ENCODE measurements at places on chromosomes 2 and 18.

DNA sequence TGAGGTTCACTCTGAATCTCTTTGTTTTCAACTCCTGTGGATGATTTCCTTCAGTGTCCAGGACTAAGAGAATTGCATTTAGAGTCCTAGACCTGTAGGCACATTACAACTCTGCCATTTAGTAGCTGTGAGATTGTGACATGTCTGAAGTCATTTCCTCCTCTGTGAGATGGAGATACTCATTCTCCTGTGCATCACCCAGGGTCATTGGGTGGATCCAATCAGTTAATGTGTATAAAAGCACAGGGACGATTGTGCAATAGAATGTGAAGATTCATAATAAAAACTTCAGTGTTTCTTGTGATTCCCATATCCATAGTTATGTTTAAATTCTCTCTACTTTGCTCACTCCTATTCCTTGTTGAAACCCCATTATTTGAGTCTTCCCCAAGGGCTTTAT is 113.6 kb downstream of the DIS3L2 start:
- DNase-seq: no peak

DNA sequence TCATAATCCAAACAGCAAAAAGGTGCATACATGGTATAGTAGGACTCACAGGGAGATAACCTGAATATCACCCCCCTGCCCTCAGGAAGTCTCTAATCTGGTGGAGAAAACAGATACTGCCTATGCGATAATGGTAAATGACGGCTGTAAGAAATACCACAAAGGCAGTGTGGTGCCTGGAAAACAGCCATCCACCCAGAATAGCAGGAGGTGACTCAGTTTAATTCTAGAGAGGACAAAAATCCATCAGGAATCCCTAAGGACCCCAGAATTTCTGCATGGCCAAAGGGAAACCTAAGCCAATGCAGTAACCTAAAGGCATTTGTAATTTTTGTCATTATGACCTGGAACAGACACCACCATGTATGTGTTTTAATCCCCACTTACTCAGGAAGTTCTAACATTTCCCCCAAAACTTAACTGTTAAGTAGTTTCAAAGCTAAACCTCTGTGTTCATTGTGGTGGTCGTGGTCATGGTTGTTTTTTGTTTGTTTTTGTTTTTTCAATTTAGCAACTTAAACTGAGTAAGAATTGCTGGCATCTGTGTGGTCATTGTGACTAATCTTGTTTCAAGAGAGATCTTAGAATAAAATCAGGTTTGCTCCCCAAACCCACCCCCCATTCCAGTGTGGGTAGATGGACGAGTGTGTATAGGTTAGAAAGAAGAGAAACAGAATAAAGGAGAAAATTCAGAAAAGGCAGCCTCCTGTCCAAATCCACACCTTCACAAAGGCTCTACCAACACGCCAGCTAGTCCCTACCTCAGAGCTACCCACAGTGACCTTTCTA is 121.5 kb upstream of the CDCA7 start:
- no peak for DNase-seq

- DNase-seq: no peak
These were observed 507.9 kb downstream of the ERBB4 start for GRCh38 chr2:212030709-212031108.

- DNase-seq: peak; percentile 50
These were observed 57.8 kb downstream of the C18orf63 start for GRCh38 chr18:74373428-74373827.

DNA sequence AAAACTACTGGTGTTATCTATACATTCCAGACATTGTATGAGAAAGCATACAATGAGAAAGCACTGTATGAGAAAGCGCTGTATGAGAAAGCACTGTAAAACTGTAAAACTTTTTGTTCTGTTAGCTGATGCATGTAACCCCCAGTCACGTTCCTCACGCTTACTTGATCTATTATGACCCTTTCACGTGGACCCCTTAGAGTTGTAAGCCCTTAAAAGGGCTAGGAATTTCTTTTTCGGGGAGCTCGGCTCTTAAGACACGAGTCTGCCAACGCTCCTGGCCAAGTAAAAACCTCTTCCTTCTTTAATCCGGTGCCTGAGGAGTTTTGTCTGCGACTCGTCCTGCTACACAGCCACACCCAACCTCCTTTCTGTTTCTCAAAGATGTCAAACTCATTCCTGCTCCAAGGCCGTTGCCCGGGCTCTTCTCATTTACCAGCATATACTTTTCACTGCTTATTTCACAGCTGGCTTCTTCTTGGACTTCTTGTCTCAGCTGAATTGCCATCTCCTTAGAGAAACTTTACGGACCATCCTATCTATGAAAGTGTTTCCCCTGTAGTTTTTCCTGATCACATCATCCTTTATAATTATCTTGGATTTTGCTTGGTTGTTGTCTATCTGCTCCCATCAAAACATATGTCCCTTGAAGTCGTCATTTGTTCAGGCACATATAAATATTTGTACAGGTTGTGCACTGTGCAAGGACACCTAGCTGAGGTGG is 29.8 kb upstream of the YES1 start:
- no peak for DNase-seq

DNA sequence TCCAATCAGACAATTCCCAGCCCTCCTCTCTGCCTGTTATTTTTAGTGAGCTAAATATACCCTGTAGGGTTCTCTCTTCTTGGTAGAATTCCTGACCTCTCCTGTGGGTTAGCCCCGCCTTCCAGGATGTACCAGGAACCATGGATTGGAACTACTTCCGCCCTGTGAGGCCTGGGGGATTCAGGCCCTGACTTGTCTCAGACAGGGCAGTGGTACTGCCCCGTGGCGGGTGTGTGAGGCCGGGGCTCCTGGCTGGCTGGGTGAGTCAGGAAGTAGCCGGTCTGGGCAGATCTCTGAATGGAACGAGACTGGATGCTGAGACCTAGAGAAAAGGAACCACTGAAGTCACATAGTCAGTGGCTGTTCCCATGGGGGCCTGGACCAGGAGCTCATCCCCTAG is 50.5 kb downstream of the DYSF start:
- DNase-seq: no peak

DNA sequence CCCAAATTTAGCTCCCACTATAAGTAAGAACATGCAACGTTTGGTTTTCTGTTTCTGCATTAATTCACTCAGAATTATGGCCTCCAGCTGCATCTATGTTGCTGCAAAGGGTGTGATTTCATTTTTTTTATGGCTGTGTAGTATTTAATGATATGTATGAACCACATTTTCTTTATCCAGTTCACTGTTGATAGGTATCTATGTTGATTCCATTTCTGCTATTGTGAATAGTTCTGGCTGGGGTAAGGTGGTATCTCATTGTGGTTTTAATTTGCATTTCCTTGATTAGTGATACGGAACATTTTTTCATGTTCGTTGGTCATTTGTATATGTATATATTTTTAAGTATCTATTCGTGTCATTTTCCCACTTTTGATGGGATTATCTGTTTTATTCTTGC is 674.3 kb downstream of the NUP35 start:
- DNase-seq: no peak

GRCh38 chr18:217532-218336 is 50.1 kb downstream of the THOC1 start:
- no peak for DNase-seq

DNA sequence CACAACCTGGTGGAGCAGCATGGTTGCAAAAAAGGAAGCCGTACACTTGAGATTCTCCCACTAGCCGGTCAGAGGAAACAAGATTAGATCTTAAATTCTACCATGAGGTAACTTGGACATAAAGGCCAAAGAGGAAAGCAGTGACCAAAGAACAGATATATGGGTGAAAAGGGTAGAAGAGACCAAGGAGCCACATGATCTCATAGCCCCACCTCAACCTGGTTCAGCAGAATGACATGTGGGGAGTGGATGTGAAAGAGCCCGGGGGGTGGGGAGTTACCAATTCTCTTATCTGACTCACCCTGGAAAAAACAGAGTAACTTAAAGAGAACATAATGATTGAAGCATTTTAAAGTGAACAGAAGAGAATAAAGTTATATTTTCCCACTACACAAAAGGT is 683.0 kb downstream of the DSC3 start:
- no peak for DNase-seq

- DNase-seq: no peak
These were observed 615.8 kb upstream of the SYT4 start for GRCh38 chr18:43893001-43893637.

DNA sequence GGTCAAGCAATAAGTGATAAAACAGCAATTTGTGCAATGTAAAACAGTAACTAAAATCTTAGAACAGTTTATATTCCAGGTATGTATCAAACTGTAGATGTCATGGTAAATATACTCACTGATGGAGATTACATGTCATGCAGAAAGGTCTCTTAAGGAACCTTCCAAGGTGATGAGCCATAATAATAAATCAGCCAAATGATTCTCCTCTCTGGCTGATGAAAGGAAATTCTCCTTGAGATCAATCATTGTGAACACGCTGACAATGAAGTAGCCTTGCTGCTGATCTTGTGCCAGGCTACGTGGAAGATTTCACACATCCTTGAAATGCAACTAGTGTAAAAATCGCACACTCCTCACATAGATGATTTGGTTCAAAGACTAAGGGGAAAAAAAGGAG is 392.5 kb upstream of the CDH7 start:
- DNase-seq: no peak

DNA sequence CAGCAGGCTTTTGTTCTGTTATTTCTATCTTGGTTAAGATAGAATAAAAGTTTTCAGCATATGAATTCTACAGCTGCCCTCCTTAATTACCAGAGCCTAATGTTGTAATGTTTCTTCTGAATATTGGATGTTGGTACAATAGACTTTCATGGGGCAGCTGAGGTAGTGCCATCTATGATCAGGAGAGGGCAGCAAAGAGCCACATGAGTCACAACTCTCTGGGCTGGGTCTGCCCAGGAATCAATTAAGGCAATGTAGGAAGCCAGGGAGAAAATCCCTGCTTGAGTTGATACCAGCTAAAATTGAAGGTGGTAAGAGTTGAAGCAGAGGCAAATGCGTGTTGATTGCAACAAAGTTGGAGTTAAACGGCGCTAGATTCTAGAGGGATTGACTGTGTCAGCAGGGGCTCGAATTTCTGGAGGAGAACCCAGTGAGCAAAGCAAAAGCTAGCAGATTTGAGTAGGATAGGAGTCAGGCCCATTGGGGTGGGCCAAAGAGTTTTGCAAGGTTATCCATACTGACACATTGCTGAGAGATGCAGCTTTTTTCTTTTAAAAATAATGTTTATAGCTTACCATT is 10.6 kb upstream of the MC5R start:
- peak; percentile 63 for DNase-seq

- no peak for DNase-seq
These were observed 237.7 kb downstream of the HDAC4 start for GRCh38 chr2:239162976-239163687.

DNA sequence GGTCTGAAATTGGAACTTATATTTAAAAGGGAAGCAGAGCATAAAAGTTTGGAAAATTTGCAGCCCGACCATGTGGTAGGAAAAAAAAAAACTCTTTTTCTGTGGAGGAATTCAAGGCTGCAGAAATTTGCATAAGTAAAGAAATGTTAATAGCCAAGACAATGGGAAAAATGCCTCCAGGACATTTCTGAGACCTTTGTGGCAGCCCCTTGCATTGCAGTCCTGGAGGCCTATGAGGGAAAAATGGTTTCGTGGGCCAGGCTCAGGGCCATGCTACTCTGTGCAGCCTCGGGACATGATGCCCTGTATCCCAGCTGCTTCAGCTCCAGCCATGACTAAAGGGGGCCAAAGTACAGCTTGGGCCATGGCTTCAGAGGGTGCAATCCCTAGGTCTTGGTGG is 71.9 kb upstream of the SLC16A14 start:
- DNase-seq: no peak

DNA sequence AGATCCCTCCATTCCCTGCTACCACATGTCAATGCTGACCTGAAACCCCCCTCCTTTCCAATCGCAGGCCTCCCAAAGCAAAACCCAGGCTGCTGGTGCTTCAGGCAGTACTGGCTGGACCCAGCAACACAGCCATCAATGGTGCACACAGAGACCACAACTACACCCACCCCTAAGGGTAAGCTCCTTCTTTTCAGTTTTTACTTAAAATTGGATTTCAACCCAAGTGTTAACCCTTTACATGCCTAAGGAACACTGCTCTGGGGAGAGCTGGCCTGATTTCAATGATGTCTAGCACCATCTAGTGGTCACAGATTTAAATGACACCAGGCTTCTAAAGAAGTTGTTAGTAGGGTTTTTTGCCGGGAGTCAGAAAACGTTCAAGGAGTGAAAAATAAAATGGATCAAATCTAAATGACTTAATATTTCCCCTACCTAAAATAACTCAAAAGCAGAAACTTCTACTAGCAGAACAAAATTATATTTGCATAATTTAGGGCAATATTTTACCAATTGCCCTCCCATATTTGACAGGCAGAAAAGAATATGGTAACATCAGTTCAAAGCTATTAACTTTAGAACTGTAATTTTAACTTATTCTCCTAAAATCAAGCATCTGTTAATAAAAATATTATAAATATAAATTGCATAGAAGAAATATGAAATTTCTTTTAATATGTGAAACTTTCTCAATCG is 24.6 kb downstream of the FECH start:
- peak; percentile 19 for DNase-seq

- DNase-seq: no peak
These were observed 54.6 kb upstream of the MAP4K3 start for GRCh38 chr2:39491653-39492052.

- DNase-seq: no peak
These were observed 86.1 kb downstream of the FASTKD2 start for GRCh38 chr2:206851521-206851920.

GRCh38 chr2:25960920-25961319 is 21.4 kb downstream of the KIF3C start:
- no peak for DNase-seq

GRCh38 chr18:32270341-32270740 is 80.5 kb downstream of the MEP1B start:
- no peak for DNase-seq

DNA sequence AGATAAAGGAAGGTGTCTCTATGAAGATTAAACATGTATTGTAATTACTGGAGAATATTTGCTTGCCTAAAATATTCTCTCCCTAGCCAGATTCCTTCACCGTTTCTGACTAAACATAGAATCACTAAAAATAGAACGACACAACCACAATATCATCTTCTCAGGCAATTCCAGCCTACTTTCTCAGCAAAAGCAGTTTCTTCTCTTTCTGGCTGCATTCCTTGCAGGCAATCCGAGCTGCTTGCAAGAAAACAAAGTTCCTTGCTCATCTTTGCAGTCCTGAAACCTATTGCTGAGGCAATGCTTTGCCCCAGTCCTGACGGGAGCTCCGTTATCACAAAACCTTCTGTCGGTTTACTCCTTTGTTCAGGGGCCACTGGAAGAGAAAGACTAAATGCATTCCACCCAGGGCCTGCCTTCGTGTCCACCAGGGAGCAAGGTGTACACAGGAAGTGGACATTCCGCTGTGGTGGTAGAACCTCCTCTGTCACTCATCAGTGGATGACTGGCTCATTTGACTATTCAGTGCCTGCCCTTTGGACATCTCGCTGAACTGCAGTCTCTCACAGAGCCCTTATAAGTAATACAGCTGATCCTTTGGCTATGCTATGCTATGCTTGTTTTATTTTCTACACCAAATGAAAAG is 239.2 kb upstream of the DOK6 start:
- DNase-seq: no peak

- no peak for DNase-seq
These were observed 183.9 kb upstream of the VRK2 start for GRCh38 chr2:57862727-57863126.

GRCh38 chr2:217615171-217615570 is 387.6 kb downstream of the TNS1 start:
- DNase-seq: no peak
